AML-193 (cell line): ENCODE measurements at places on chromosomes 3 and 15.
A peak's percentile ranks its signal among the peaks of the same experiment; 100 is the strongest.

DNA sequence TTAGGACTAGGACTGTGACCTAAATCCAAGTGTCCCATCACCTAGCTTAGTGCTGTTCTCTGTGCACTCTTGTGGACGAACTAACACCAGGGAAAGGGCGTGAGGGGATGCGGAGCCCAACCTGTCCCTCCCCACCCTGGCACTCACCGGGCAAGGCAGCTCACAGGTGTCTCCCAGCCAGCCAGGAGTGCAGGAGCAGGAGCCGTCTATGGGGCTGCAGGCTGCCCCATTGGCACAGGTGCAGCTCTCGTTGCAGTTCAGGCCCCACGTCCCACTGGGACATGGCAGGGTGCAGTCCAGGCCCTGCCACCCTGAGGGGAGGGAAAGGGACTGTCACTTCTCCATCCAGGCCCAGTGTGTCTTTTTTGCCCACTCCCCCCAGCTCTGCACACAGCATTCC is 60.3 kb downstream of the RAB11A start:
- no peak for DNase-seq

- no peak for DNase-seq
Measured at GRCh38 chr15:53710906-53711305, 48.6 kb downstream of the WDR72 start.

DNA sequence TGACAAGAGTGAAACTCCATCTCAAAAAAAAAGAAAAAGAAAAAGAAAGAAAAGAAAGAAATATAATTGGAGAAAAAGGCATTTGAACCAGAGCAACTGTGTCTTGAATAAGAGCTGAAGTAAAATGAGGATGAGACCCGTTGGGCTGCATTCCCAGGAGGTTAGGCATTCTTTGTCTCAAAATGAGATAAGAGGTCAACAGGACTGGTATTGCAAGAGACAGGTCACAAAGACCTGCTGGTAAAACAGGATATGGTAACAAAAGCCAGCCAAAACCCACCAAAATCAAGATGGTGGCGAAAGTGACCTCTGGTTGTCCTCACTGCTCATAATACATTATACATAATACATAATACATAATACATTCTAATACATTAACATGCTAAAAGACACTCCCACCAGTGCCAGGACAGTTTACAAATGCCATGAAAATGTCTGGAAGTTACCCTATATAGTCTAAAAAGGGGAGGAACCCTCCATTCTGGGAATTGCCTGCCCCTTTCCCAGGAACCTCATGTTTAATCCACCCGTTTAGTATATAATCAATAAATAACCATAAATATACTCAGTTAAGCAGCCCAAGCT is 8.6 kb upstream of the TIPIN start:
- no peak for DNase-seq

- no peak for DNase-seq
Measured at GRCh38 chr3:170806676-170807075, 63.3 kb downstream of the RPL22L1 start.

GRCh38 chr3:38645076-38645475 is 4.4 kb downstream of the SCN5A start:
- DNase-seq, result no peak

DNA sequence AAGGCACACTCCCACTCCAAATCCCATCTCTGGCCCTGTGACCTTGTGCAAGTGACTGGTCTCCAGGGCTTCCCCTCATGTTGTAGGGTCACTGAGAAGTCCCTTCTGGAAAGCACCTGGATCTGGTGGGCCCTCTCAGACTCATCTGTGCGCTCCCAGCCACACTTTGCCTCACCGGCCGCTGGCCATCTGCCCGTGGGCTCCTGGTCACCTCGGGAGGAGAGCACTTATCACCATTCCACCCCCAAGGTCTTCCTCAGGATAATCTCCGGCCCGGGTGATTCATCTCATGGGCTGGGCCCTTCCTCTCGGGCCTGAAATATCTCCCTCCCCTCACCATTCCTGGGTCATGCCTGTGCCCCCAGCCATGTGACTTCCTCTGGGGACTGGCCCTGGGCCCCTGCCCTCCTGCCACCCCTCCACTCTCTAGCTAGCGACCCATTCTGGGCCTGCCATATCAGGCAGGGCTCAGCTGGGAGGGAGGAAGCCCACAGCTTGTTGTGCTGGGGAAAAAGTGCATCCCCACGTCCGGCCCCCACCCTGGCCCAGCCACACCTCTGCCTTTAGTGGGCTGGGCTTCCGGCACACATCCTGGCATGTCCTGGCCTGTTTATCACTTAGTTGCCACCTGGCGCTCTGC is 10.6 kb upstream of the WNT7A start:
- DNase-seq, result no peak

DNA sequence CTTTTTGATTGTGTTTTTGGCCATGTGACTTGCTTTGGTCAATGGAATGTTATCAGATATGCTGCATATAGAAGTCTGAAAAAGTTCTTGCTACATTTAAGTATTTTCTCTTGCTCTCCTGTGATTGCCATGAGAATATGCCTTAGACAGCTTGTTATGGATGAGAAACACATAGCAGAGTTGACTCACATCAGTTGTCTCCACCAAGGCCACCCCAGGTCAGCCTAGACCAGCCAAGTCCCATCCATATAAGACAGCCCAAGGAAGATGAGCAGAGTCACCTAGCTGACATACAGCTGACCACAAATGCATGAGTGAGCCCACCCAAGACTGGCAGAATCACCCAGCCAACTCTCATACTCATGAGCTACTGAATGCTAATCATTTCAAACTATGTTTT is 153.0 kb downstream of the THRB start:
- DNase-seq, result no peak

DNA sequence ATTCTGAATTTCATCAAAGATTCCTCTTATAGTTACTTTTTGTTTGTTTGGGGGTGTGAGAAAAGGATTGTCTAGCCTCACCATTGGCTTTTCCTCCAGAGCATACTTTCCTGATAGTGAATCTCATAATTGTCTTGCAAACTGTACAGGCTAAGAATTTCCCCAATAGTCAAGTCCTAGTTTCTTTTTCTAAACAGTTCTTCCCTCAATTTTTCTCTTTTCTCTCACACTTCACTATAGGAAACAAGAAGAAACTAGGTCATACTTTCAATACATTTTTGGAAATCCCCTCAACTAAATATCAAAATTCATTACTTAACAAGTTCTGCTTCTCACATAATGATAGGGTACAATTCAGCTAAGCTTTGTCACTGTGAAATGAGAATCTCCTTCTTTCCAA is 241.9 kb downstream of the IL20RB start:
- DNase-seq, result no peak

GRCh38 chr3:186754006-186754405 is 29.4 kb upstream of the EIF4A2 start:
- no peak for DNase-seq

DNA sequence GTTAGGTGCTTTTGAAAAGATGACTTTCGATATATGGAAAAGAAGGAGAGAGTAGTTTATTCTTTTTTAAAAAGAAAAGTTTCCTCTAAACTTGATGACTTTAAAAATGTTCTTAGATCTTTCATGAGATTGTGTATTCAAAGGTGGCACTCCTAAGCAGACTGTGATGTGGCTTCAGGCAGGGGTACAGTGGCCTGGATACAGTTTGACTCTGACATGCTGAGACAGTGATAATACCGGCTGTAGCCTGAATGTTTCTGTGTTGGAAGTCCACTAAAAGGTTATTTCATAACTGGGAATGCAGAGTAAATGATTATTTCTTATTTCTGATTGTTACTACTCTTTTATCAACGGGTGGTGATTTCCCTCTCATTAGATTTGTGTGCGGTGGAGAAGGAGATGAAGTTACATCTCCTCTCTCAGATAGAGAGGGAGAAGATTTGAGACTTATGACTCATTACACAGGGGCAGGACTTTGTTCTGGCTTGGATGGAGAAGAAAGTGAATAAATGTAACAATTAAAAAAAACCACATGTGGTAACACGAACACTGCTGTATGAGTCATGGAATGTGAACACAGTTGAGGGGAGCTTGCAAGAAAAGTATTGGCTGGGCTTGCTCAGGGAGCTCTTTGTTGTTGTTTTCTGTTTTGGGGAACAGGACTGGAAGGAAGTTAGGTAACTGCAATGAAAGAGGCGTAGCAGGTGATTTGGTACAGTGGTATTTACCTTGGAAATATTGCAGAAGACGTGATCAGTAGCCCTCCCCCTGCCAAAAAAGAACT is 21.6 kb downstream of the SPTSSB start:
- DNase-seq, result peak; percentile 63

DNA sequence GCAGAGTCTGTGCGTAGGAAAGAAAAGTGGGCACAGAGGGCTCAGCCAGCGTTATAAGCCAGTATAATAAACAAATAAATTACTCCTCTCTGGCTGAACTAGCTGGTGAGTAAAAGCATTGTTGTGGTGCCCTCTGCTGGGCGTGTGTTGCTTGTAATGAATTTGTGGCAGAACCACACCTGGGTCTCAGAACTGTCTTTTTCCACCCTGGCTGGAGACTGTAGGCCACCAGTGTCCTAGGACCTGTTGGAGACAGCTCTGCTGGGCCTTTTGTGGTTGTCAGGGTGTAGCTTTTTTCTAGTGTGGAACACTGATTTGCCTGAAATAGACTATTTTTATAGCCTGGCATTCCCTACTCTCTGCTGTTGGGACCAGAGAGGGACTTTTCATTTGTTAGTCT is 130.5 kb upstream of the EIF1B start:
- DNase-seq, result peak; percentile 48

DNA sequence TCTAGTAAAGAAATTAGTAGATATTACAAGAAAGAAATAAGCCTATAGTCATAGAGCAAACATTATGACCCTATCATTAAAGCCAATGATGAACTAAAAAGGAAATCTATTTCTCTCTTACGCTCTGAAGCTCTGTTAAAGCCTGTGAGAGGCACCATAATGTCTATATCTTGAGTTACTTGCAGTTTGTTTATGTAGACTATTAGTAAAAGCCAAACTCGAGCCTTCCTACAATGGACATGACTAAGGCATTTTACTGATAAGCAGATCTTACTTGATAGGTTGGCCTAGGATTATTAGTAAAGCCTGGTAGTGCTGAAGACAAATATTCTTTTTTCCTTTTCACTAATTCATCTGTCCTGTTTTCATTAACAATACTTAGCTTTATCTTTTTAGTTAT is 32.7 kb downstream of the LRRC3B start:
- DNase-seq, result no peak

DNA sequence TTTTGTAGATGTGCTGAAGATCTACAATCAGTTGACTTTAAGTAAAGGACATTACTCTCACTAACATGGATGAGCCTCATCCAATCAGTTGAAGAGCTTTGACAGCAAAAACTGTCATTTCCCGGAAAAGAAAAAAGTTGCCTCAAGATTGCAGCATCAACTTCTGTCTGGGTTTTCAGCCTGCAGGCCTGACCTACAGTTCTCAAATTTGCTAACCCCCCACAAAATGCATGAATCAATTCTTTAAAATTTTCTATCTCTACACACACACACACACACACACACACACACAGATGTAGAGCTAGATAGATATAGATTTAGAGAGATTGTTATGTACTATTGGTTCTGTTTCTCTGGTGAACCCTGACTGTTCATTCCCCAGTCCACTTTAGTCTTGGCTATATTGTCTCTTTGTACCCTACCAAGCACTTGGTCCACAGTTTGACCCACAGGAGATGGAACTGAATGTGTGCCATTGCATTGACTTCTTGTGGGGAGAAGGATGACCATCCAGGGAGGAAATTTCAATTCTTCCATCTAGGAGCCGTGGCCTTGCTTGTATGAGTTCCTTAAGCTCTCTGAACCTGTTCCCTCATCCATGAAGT is 228.3 kb downstream of the CLSTN2 start:
- no peak for DNase-seq

GRCh38 chr3:169189486-169189885 is 474.0 kb downstream of the MECOM start:
- DNase-seq, result no peak

DNA sequence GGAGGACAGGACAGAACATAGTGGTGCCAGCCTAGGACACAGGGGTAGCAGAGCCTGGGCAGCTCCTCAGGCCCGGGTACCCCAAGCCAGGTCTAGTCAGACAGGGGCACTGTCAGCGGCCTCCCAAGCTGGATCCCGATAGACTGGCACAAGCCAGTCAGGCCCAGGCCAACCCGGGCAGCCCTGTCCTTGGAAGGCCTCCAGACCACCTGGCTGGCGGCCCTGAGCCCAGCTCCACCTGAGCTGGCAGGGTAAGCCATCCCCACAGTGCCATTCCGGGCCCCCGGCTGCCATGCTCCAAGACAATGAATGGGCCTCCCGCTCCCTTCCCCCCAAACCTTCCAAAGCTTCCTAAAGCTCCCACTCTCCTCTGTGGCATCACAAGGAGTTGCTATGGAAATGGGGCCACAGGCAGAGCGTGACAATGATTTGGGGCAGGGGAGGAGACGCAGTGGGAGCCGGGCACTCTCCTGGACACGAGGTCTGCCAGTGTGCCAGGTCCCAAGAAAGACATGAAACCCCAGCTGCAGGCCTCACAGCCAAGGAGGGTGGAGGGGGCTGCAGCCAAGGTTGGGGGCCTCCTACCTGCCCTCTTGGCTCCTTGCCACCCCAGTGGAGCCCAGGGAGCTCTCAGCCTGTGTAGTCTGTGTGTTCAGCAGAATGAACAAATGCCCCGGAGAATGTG is 165.6 kb upstream of the LINGO1 start:
- DNase-seq, result no peak

- no peak for DNase-seq
Measured at GRCh38 chr3:190892395-190892902, 30.0 kb upstream of the GMNC start.

GRCh38 chr3:86954226-86954625 is 36.7 kb downstream of the VGLL3 start:
- DNase-seq, result no peak

DNA sequence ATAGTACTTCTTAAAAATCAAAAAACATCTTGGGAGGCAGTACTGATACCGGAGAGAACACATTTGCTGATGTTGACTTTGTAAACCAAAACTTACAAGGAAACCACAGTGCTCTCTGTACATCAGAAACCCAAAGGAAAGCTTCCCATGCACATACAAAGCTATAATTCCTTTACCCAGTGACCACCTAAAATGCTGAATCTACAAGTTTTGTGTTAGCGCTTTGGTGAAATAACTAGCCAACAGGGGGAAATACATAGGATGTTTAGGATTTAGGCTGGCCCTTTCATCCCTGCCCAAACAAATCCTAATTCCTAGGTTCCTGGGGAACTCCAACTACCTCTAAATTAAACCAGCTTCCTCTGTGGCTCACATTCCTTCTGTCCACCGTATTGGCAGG is 15.3 kb upstream of the SPG21 start:
- no peak for DNase-seq
